Uterus (tissue), 4 donors: ENCODE measurements at places on chromosomes 2 and 18.
A peak's percentile ranks its signal among the peaks of the same experiment; 100 is the strongest.

- H3K27ac ChIP-seq: no peak overlapping the region
- H3K36me3 ChIP-seq: no peaks in the 10 kb centered on the region
- no peaks in the 10 kb centered on the region for H3K27me3 ChIP-seq
- DNase-seq: no peak
- H3K4me3 ChIP-seq: no peak overlapping the region
Observed at GRCh38 chr2:182907081-182907830, 40.8 kb upstream of the FRZB start.

- H3K4me1 ChIP-seq: no peaks in the 10 kb centered on the region
- H3K36me3 ChIP-seq: no peaks in the 10 kb centered on the region
- no peak for DNase-seq
- no peaks in the 10 kb centered on the region for H3K27me3 ChIP-seq
Observed at GRCh38 chr2:144415386-144415785, 104.5 kb downstream of the ZEB2 start.

GRCh38 chr2:142307616-142308115, 176.8 kb upstream of the LRP1B start:
- no peak overlapping the region for H3K27ac ChIP-seq
- H3K36me3 ChIP-seq: no peaks in the 10 kb centered on the region
- DNase-seq: no peak
- no peaks in the 10 kb centered on the region for H3K4me1 ChIP-seq
- H3K27me3 ChIP-seq: no peaks in the 10 kb centered on the region

- no peaks in the 10 kb centered on the region for H3K27me3 ChIP-seq
- H3K27ac ChIP-seq: peak overlapping the region; percentile 49
- H3K36me3 ChIP-seq: no peaks in the 10 kb centered on the region
- no peak overlapping the region for H3K4me3 ChIP-seq
Observed at GRCh38 chr18:43876748-43877147, 599.5 kb upstream of the SYT4 start.

GRCh38 chr18:40939656-40940515, 1015.1 kb upstream of the PIK3C3 start:
- H3K27ac ChIP-seq: no peak overlapping the region
- H3K27me3 ChIP-seq: no peaks in the 10 kb centered on the region
- no peaks in the 10 kb centered on the region for H3K36me3 ChIP-seq

DNA sequence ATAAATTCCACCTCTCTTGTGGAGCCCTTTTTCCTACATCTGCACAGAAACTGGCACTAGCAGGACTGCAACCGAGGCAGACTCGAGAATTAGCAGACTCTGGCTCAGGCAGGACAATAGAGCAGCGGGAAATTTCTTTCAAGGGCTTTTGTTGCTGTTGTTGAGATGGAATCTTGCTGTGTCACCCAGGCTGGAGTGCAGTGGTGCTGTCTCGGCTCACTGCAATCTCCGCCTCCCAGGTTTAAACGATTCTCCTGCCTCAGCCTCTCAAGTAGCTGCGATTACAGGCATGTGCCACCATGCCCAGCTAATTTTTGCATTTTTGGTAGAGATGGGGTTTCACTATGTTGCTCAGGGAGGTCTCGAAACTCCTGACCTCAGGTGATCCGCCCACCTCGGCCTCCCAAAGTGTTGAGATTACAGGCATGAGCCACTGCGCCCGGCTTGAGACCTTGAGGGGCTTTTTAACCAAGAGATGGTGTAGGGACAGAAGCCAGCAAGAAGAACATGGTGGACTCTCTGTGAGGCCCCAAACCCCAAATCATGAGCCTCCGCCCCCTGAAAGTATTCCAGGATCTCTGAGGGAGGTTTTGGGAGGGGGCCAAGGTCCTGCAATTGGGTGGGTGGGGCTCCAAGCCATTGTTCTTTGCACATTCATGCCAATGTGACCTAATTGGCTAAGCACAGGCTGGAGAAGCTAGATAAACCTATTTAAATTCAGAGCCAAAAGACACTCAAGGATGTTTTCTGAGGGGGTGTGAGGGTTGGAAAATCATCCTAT, 68.4 kb upstream of the MSH2 start:
- no peak overlapping the region for H3K27ac ChIP-seq
- no peaks in the 10 kb centered on the region for H3K27me3 ChIP-seq
- DNase-seq: no peak
- no peaks in the 10 kb centered on the region for H3K4me1 ChIP-seq

DNA sequence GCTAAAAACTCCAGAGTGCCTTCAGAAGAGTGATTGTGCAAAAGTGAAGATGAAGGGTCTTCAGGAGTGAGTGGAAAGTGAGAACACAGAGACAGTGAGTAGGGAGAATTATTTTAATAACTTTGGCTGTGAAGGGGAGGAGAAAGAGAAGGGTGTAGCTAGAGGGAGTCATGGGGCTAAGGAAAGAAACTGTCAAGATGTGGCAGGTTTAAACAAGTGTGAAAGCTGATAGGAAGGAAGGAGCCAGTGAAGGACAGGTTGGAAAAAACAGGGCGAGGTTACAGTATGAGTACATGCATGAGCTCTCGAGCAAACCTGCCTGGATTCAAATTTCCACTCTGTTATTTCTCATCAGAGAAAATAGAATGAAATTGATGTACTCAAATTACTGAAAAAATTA, 17.8 kb downstream of the IL1F10 start:
- no peaks in the 10 kb centered on the region for H3K27me3 ChIP-seq
- H3K27ac ChIP-seq: no peak overlapping the region
- no peaks in the 10 kb centered on the region for H3K4me1 ChIP-seq
- DNase-seq: no peak

DNA sequence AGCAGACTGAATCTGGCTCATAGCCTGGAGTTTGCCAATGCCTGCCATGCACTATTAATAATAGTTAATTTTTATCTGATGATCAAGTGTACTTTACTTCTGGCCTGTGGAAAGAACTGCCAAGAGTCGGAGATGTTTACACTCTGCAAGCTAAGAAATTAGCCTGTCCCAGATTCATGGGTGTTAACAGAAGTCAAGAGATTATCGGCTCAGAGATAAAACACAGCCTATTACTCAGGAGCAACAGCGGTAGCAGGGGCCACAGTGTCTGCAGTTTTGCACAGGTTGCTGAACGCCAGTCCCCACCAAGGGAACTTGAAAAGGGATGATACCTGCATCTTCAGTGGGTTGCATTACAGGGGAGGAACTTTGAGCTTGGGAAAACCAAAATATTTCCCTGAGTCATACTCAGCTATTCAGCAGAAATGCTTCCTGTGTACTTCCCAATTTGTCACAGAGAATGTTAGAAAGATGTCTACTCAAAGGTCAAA, 4.3 kb upstream of the ADI1 start:
- H3K27me3 ChIP-seq: no peaks in the 10 kb centered on the region
- H3K4me1 ChIP-seq: peaks cover 4% of the 10 kb centered on the region
- H3K4me3 ChIP-seq: no peak overlapping the region
- H3K27ac ChIP-seq: peak overlapping the region; percentile 76
- no peaks in the 10 kb centered on the region for H3K36me3 ChIP-seq

DNA sequence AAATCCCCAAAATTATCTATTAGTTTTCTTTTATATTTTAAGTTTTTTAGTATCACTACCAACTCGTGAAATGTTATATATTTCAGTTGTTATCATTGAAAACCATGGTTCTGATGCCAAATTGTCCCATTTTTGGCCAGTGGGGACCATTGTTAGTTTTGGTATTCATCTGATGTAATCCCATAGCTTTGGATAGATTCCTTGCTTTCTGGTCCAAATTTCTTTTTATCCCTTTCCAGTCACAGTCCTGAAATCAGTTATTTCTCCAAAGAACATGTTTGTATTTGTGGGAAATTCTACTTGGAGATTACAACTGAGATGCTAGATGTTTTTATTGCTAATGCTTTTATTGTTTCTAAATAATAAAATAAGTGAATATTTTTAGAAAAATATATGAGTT, 976.8 kb upstream of the CRIM1 start:
- no peak for DNase-seq
- H3K27ac ChIP-seq: no peak overlapping the region
- no peaks in the 10 kb centered on the region for H3K4me1 ChIP-seq
- no peak overlapping the region for H3K4me3 ChIP-seq
